ENCODE measurements at places on chromosomes 4 and X.

GRCh38 chrX:86154553-86154952, 6.3 kb downstream of the DACH2 start:
- DNase-seq, result no peak

DNA sequence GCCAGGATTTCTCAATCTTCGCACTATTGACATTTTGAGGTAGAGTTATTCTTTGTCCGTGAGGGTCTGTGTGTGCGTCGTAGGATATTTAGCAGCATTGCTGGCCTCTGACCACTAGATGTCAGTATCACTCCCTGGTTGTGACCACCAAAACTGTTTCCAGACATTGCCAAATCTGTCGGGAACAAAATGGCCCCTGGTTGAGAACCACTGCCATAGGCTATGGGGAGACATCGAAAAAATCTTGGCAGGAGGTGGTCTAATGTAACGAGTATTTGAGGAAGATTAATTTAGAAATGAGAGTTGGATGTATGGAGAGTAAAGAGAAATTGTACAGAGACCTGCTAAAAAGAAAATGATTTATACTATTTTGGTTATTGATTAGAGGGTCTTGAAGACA, 108.4 kb downstream of the DOCK11 start:
- peak; percentile 60 for DNase-seq

DNA sequence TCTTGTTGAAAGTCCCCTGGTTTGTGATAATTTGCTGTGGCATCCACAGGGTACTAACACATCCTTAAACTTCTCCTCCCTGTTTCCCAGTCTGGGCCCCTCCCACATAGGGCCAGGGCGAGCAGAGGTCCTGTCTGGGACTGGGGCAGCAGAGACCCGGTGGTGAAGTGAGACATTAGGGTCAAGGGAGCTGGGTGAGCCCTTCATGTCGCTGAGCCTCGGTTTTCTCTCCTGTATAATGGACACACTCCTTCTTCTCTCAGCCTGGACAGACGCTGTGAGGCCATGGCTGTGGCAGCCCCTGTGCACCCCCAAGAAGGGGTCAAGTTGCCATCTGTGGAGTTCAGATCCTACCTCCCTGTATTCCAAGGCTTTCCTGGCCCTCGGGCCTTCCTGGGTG, 33.0 kb upstream of the HMX1 start:
- DNase-seq, result no peak

DNA sequence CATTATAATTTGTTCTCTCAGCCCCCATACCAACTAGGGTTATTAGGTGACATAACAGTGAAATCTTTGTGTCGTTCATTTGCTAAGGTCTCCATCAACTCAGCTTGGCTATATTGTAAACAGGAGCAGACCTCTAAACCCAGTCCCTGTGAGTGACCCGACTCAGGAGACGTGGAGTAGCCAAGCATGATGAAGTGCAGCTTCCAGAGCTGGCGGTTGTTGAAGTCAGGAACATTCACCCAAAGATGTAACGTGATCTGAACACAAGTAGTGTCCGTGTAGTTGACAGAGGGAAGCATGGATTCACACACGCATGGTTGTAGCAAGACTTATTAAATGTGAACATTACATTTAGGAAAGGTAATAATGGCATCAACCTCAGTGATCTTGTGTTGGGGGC, 102.3 kb downstream of the FAM193A start:
- DNase-seq, result no peak

- DNase-seq, result no peak
These were observed 178.4 kb upstream of the GALNT7 start for GRCh38 chr4:172989984-172990820.

DNA sequence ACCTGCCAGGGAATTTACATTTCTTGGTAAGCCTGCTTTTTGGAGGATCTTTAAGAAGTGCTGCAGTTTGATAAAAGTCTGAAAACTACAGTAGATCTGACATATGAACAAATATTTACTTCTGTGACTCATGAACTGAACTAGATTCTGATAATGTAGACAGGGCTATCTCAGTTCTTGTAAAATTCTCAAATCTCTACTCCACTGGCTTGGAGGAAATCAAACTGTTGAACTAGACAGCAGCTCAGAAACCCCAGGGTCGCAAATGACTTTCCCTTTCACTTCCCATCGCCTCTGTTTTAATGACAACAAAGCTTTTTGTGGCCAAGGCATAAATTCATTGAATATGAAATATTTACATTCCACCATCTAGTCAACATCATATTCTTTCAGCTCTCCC, 15.4 kb upstream of the OCIAD1 start:
- DNase-seq, result no peak

DNA sequence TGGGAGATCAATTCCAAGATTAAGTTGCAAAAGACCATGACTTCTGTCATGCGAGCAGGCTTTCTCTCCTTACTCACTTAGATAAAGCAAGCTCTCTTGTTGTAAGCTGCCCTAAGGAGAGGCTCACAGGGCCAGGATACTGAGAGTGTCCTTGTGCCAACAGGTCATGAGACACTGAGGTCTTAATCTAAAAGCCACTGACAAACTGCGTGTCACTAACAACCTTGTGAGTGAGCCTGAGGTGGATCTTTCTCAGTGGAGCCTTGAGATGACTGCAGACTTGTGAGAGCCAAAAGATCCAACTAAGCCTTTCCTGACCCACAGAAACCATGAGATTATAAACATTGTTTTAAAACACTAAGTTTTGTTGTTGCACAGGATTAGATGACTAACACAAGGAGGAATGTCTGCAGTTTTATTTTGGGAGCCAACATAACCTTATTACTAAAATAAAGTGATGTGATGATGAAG, 170.5 kb downstream of the SLC39A8 start:
- peak; percentile 65 for DNase-seq

DNA sequence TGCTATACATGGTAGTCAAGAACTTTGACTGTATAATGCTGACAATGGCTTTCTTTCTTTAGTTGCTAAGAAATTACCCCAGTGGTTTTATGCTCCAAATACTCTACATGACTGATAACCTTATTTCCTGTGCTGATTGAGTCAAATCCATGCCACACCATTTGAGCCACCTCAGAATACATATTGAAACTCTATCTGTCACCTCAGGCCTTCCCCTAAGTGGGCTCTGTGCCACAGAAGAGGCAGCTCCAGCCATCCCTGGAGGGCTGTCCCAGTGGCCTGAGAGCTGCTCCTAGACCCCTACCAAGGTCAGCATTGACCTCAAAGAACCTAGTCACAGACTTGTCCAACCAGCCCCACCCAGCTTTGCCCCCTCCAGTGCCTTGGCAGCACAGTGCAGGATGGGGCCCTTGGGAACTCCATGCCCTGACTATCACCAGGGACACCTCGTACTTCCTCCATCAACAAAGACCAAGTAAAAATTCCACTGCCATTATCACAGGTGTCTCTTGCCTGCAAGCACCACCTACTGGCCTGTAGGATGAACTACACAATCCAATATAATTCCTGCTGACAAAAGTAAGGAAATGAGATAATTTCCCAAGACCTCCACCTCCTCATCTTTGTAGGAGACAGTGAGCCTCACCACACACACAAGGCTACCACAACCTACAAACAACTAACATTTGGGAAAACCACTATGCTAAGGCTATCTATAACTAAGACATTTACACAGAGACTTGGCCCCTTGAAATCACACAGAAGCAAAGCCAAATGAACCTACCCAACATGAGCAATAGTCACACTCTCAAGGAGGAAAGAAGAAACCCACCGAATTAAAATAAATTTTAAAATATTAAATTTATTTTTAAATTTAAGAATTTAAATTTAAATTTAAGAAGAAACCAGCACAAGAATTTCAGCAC, 239.9 kb downstream of the NKX6-1 start:
- DNase-seq, result peak; percentile 15

DNA sequence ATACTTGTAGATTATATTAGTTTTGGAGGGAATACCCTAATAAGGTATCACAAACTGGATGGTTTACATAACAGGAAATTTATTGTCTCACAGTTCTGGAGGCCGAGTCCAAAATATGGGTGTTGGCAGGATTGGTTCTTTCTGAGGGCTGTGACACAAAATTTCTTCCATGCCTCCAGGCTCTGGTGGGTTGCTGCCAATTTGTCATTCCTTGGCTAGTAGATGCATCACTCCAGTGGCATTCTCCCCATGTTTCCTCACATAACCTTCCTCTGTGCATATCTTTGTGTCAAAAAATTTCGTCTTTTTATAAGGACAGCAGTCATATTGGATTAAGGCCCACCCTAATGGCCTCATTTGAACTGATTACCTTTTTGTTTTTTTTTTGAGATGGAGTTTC, 49.3 kb downstream of the APELA start:
- DNase-seq, result peak; percentile 80

GRCh38 chrX:41472231-41472815, 25.2 kb downstream of the NYX start:
- DNase-seq, result no peak

GRCh38 chr4:8727546-8728510, 135.3 kb downstream of the CPZ start:
- no peak for DNase-seq

DNA sequence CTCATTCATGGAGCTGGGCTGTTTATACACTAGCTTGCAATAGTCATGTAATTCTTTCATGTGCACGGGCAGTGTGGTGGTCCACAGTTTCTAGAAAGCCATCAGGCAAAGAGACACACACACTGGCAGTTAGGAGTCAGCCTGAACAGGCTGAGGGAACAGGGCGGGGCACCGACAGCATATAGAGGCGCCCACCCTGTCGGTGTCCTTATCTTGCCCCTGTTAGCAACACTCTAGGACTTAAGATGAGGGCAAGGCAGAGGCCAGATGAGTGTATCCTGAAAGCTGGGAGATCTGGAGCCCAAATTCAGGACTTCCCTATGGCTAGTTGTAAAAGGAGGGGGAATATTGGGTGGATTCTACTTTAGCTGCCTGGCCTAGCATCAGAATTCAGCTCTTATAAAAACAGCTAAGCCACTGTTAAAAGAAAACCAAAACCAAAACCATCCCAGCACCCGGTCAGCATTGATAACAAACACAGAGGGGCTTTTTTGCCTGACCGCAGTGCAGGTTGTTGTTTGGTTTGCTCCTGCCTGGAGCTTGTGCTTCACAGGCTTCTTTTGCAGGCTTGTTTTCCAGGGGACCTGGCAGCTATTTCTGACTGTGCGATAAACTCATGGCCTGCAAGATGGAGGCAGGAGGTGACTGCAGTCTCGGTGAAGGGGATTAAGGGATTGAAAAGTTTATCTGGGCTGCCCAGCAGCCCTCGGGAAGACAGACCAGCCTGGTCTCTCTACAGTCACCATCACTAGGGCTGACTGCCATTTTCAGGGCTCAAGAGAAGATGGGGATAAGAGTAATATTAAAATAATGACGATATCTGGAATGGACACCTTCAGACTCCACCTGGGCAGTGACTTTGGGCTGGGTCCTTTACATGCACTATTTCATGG, 638.9 kb downstream of the MID1IP1 start:
- DNase-seq, result no peak

DNA sequence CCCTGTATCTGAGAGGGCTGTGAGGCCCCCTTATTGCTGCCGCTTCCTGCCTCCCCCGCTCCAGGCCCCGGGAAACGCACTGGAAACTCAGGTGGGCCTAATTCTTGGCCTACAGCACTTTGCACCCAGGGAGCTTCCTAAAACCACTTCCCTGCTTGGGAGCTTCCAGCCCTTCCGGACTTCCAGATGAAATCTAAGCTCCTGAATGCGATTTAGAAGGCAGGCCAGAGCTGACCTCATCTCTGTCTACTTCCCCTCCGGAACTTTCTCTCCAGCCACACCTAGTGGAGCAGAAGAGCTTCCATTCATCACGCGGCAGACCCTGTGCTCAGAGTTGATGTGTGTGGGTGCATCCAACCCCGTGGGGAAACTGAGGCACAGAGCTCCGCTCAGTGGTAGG, 84.2 kb downstream of the SORCS2 start:
- DNase-seq, result no peak

DNA sequence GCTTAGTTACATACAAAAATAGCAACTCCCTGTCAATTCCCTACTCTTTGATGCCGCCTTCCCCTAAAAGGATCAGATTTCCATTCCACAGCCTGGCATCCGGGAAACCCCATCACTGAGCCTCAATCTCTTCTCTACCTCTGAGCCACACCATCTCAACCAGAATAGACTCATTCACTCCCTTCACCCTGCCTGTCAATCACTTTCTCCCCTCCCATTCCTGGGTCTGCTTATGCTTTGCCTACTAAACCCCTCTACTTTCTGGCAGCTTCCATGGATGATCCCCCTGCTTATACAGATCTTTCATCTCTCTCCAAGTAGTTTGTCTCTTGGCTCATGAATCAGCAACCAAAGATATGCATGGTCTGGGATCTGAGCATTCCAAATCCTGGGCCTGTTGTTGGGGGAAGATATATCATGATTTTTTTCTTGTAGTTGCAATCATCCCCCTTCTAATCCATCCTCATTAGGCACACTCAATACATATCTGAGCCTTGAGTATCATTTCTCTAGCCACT, 2.6 kb downstream of the AMER1 start:
- peak; percentile 7 for DNase-seq
